Sciatic nerve (tissue), 2 donors: ENCODE measurements at places on chromosomes 3 and 15. TPM values are rescaled to one million over a fixed set of nuclear protein-coding genes. Genes with fewer than 3 reads are reported as not detected.

LEKR1 gene
- total RNA-seq, result 1.9 TPM

GRCh38 chr3:197031315-197032285, 2.0 kb upstream of the MELTF start:
- DNase-seq, result no peak

DNA sequence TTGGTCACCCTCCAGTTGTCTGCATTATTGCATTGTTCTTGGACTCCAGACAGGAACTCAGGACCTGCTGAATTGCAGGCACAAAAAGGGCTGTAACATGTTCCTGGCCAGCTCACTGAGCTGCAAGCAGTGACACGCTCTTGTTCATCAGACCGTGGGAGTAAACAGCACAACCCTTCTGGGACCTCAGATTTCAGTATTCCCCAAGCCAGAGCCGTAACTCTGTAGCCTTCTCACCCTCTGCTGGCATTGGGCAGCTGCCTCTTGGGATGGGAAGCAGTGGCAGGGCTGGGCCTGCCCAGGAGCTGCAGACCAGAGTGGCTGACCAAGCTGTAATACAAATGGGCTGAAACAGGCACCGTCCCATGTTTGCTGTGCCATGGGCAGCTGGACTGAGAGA, 607.1 kb upstream of the BCHE start:
- no peak for DNase-seq

GRCh38 chr15:40367371-40367685, 9.3 kb downstream of the DISP2 start:
- no peak for DNase-seq

DNA sequence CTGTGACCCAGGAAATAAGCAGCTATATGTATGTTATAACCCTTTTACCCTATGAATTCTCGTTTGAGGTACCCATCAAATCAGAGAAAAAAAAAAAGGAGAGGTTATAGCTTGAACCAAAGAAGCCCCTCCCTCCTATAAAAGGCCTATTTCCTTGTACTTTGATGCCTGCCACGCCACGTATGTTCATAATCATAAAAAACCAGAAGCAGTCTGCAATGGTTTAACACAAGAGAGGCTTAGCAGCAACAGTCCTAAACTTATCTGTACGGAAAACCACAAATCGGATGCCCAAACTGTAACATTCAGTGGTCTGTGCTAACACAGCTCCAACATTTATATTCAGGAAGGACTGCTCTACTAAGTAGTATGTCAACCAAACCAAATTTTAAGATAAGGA, 21.2 kb downstream of the CCR8 start:
- DNase-seq, result no peak

DNA sequence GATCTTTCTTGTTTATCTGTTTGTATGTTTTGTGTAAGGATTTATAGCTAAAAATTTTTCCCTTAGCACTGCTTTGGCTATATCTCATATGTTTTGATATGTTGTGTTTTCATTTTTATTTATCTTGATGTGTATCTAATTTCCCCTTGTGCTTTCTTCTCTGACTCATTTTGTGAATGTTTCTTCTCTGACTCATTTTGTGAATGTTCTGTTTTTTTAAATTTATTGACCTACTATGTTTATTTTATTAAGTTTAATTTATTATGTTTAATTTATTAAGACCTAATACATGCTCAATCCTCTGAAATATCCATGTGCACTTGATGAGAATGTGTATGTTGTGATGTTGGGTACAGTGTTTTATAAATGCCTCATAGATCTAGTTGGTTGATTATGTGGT, 793.5 kb upstream of the CADM2 start:
- no peak for DNase-seq

DNA sequence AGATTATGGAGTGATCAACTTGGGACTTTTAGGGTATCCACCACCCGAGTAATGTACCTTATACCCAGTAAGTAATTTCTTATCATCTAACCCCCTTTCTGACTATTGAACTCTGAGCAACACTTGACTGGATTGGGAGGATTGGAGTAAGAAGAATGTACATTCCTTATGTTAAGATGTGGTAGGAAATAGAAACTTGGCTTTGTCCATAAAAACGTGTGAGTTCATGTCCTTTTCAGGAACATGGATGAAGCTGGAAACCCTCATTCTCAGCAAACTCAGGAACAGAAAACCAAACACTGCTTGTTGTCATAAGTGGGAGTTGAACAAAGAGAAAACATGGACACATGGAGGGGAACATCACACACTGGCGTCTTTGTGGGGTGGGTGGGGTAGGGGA, 112.3 kb downstream of the PTPRG start:
- DNase-seq, result no peak

DNA sequence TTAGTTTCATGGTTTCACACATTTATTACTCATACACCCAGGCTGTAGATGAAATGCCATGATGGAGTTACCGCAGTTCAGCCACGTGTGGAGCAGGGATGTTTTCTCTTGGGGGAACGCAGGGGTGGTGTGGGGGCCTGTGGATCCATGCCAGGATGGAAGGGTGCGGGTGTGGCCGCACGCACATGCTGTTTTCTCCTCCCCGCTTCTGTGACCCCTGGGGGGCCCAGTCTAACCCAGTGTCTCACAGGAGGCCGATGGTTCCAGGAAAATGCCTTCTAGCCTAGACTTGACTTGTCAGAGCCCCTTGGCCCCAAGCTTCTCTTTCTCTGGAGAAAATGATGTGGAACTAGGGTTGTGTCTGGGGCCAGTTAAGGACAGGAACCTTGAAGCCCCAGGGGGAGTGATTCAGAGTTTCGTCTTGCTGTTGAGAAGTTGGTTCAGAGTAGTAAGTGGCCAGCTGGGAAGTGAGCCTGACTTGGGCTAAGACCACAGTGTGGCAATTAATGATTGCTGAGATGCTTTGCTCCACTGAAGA, 240.4 kb upstream of the BHLHE40 start:
- no peak for DNase-seq
